Umbilical cord (tissue), 2 donors: ENCODE measurements at places on chromosomes 6 and 20. TPM values are rescaled to one million over a fixed set of nuclear protein-coding genes. Genes with fewer than 3 reads are reported as not detected.

OR10C1 gene
- total RNA-seq: 3.1 TPM

CABLES2 gene
- total RNA-seq: 0.96 TPM

NFATC2 gene
- total RNA-seq: 14.7 TPM

LY6G6D gene
- total RNA-seq: not detected

TMEM74B gene
- 3.4 TPM for total RNA-seq

BEND6 gene
- total RNA-seq: 21.7 TPM

REM1 gene
- total RNA-seq: not detected

CFAP61 gene
- total RNA-seq: 2.4 TPM

MAFB gene
- 14.2 TPM for total RNA-seq

SYCP2L gene
- 4.1 TPM for total RNA-seq

PLN gene
- total RNA-seq: 177 TPM

MYLK4 gene
- 5.1 TPM for total RNA-seq

TP53TG5 gene
- 32.0 TPM for total RNA-seq

LY6G5C gene
- total RNA-seq: 0.48 TPM

SYCP2 gene
- 13.2 TPM for total RNA-seq

GRCh38 chr6:3449321-3449720, 7.5 kb downstream of the SLC22A23 start:
- no peak for DNase-seq

GRCh38 chr20:37690626-37691369, 3.0 kb upstream of the CTNNBL1 start:
- no peak for DNase-seq

- no peak for DNase-seq
These were observed 27.4 kb downstream of the ASXL1 start for GRCh38 chr20:32385541-32385940.

GRCh38 chr20:4546342-4546741, 175.4 kb upstream of the PRND start:
- DNase-seq: no peak

DNA sequence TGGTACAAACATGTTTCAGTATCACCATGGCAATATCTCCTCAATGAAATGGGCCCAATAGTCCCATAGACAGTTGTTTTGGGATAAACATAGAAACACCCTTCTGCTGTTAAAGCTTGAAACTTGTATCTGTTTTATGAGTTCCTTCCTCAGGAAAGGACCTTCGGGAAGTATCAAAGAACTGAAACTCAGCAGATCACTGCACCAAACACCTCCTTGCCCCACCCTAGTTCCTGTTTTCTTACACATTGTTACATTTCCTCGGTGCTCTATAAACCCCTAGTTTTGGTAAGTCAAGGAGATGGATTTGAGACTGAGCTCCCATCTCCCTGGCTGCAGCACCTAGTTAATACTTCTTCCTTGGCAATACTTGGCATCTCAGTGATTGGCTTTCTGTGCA, 73.8 kb upstream of the ECI2 start:
- DNase-seq: no peak

DNA sequence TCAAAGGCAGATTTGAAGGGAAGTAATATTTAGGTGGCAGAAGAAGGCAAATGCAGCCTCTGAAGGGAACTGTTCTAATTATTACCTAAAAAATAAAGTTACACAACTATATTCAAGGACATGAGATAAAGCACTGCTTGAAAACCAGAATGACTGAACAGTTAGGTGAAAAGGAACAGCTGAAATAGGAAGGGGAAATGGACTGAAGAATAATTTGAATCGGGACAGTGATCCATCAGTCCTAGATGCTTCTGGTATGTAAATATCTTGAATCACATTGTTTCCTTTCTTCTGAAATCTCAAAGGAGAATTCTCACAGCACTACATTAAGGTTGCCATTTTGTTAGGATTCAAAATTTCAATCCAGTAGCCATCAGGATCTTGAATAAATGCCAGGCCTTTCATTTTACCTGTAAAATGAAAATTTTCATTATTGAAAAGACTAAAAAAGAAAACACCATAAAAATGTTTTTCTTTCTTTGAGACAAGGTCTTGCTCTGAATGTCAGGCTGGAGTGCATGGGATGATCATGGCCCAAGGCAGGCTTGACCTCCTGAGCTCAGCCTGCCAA, 25.9 kb downstream of the GLO1 start:
- no peak for DNase-seq

GRCh38 chr20:56750430-56750829, 121.3 kb downstream of the TFAP2C start:
- no peak for DNase-seq

- no peak for DNase-seq
These were observed 2.5 kb upstream of the POU5F1 start for GRCh38 chr6:31172973-31173384.

GRCh38 chr6:33007831-33008400, 1.5 kb downstream of the HLA-DOA start:
- no peak for DNase-seq

DNA sequence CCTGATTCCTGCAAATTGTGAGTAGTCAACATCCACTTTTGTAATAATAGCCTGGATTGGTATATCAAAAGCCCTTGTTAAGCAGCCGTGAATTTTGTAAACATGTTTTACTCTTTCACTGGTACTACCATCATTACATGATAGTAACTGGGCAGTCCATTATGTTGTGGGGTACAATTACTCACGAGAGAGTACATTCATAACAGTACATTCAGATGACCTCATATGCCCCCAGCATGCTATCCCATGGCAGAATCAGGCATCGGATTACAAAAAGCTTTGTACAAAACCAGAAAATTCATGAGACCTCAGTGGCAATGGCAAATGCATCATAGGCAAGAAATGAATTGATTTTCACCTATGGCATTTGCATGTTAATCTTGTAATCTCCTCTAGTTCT, 166.2 kb downstream of the EPM2A start:
- no peak for DNase-seq

DNA sequence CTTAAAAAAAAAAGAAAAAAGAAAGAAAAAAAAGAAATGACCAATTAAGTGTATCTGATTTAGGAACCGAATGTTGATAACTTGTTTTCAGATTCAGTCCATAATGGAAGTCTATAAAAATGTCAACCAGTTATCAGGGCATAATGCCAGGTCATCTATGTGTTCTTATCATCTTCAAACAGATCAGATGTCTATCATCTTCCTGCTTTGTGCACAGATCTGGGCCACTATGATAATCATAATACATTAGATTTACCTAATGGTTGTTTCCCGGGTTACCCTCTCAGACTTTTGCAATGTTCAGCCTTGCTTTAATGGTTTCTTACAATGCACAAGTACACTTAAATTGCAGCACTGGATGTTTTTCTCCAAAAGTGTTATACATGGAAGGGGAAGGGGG, 100.6 kb downstream of the NKAIN2 start:
- no peak for DNase-seq

DNA sequence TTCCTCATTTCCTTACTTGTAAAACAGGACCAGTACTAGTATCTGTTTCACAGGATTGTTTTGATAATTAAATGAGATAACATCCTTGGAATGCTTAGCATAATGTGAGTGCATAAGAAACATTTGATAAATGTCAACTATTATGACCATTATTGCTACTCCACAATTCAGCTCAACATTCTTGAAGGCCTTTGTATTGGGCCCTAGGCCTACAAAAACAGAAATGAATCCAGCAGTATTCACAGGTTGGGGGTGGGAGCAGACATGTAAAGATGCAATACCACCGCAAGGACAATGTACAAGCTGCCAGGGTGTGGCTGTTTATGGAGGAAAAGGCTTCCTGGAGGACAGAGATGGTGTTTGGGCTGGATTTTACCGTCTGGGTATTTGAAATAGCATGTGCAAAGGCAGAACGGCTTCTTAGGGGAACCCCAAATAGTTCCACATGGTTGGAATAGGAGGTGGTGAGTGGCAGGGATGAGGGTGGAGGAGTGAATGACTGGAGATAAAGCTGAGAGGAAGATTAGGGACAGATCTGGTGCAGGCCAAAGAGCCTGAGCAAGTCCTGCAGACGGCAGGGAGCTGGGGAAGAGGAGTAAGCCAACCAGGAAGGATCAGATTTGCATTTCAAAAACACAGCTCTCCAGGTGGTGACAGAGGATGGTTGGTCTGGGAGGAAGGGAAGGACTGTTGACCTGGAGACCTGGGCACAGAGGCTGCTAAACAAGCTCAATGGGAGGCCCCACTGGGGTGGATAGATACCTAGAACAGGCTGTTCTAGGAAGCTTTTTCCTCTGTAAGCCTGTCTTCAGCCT, 57.0 kb upstream of the EPB41L1 start:
- peak; percentile 21 for DNase-seq

DNA sequence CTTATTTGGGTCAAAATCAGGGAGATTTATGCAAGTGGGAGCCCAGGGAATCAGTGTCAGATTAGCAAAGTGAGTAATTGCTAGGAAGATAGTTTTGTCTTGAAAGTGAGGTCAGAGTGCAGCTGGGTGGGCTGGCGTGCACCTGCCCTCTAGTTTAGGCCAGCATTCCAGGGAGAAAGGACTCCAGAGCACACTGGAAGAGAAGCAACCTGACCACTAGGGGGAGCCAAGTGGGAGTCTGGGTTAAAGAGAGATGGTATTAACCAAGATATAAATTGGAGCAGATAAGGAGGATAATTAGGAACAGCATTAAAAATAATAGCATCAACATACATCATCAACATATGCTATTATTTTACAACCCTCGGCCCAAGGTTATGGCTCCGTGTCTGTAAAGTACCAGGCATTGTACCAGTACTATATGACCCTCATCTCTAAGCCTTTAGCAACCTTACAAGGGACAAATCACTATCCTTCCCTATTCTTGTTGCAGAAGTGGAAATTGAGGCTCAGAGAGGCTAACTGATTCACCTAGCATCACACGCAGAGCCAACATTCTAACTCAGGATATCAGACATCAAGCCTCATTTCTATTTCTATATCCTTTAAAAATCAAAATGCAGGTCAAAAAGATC, 57.8 kb downstream of the SLC2A10 start:
- no peak for DNase-seq

DNA sequence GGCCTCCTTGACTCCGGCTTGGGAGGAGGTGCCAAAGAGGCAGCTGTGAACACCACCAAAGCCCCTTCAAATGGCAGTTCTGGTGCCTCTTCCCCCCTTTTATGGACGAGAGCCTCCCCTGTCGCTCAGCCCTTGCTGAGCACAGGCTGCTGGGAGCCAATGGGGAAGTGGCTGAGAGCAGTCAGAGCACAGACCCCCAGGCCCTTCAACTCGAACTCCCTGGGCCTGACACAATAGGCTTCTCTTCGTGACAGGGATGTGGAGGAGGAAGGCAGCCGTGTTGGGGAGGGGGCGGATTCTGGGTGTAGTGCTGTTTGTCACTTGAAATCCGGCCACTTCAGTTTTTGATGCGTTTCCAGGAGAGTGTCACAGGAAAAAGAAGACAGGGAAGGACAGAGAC, at the start of gene PDYN:
TSS of gene PDYN (minus strand) at position 73 of the 400 bp plus-strand sequence. CDS start 10,974 bp downstream, outside the sequence.
- no peak for DNase-seq

DNA sequence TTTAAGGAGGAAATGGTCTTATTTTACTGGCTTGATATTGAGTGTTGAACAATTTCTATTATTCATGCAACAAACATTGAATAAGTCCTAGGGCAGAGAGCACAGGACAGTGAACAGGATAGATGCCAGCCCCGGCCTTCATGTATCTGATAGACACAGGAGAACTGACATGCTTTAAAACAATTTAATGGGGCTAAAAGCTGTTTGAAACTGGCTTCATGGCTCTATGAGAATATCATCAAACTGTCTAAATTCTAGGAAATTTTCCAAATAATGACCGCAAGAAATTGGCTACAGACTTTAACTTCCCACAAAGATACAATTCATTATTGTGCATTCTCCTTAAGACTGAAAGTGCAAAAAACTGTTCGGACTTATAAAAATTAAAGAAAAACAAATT, 69.0 kb downstream of the ID4 start:
- DNase-seq: no peak

- no peak for DNase-seq
These were observed 59.0 kb downstream of the RIN2 start for GRCh38 chr20:19817017-19817416.

DNA sequence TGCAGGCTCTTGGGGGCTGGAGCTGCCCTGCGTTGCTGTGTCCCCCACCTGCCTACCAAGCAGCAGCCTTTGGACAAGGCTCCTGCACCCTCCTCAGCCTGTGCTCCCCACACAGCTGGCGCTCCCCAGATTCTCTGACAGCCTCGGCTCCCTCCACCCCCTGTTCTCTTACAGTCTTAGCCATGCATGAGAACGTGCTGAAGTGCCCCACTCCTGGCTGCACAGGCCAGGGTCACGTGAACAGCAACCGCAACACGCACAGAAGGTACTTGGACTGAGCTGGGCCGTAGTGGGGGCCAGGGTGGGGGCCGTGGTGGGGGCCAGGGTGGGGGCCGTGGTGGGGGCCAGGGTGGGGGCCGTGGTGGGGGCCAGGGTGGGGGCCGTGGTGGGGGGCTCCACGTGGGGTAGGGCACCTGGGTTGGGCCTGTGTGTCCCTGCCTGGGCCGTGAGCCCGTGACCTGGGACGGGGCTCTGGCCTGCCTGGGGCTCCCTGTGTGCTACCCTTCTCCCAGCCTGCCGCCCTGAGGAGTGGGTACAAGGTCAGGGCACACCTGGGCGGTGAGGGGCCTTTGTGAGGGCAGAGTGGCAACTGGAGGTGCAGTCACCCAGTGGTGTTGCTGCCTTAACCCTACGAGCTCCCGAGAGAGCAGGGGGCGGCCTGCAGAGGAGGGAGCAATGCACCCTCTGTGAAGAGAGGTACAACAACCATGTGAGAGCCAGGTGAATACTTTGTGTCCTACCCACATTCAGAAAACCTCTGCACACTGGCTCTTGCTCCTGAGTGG, 43.5 kb upstream of the PCMTD2 start:
- DNase-seq: peak; percentile 32

DNA sequence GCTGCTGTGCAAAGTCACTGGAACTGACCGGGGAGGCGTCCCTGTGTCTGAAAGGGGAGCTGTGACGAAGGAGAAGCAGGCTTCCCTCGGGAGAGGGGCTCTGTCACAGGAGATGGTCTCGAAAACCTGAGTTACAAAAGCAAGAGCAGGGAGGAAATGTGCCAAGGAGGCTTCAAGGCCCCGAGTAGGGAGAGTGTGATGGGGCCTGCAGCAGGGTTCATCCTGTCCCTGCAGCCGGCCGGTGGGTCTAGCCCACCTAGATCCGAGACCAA, 16.7 kb downstream of the DYNLT1 start:
- no peak for DNase-seq

GRCh38 chr6:154605178-154605881, 94.8 kb upstream of the CNKSR3 start:
- DNase-seq: no peak

- no peak for DNase-seq
These were observed 383.8 kb upstream of the KHDRBS2 start for GRCh38 chr6:62669831-62670230.

- no peak for DNase-seq
These were observed 34.2 kb downstream of the RBM38 start for GRCh38 chr20:57425150-57426013.
